ENCODE measurements at places on chromosomes 4 and X.

DNA sequence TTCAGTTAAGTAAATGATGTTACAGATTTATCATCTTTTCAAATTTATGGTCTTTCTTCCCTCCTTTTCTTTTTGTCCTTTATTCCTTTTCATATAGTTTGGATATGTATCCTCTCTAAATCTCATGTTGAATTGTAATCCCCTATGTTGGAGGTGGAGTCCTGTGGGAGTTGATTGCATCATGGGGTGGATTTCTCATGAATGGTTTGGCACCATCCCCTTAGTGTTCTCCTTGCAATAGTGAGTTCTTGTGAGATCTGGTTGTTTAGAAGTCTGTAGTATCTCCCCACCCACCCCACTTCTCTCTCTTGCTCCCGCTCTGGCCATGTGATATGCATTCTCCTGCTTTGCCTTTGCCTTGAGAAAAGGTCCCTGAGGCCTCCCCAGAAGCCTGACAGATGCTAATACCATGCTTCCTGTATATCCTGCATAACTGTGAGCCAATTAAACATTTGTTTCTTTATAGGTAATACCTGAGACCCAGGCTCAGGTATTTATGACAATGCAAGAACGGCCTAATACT, 236.7 kb downstream of the PRDM5 start:
- no peak for DNase-seq

- DNase-seq = no peak
These were observed 58.3 kb downstream of the INTS12 start for GRCh38 chr4:105650190-105650589.

GRCh38 chr4:23946299-23946698, 56.5 kb upstream of the PPARGC1A start:
- DNase-seq = no peak

DNA sequence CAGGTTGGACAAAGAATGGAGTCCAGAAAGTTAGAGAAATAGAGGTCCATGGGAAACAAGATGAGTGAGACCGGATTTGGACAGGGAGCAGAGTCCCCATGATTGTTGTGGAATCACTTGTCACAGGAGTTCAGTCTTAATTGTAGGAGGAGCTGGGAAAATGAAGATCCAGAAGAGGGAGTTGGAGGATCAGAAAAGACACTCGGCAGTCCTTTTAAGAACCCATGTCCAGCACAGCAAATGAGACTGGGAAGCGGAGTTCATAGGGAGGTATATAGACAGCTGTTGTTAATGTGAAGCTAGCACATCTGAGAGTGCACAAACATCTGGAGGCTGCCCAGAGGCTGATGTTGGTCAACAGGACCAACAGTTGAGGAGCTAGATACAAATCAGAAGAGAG, 111.4 kb upstream of the RXFP1 start:
- DNase-seq = no peak

- DNase-seq = no peak
These were observed 19.9 kb upstream of the PCDH10 start for GRCh38 chr4:133129237-133129636.

- DNase-seq = no peak
These were observed 2.6 kb downstream of the PRDM8 start for GRCh38 chr4:80199947-80200346.

- no peak for DNase-seq
These were observed 124.3 kb upstream of the MAMLD1 start for GRCh38 chrX:150238632-150239382.

- DNase-seq = no peak
These were observed 102.0 kb downstream of the SORBS2 start for GRCh38 chr4:185709802-185710486.

- no peak for DNase-seq
These were observed 723.9 kb downstream of the FAT4 start for GRCh38 chr4:126038502-126039144.

DNA sequence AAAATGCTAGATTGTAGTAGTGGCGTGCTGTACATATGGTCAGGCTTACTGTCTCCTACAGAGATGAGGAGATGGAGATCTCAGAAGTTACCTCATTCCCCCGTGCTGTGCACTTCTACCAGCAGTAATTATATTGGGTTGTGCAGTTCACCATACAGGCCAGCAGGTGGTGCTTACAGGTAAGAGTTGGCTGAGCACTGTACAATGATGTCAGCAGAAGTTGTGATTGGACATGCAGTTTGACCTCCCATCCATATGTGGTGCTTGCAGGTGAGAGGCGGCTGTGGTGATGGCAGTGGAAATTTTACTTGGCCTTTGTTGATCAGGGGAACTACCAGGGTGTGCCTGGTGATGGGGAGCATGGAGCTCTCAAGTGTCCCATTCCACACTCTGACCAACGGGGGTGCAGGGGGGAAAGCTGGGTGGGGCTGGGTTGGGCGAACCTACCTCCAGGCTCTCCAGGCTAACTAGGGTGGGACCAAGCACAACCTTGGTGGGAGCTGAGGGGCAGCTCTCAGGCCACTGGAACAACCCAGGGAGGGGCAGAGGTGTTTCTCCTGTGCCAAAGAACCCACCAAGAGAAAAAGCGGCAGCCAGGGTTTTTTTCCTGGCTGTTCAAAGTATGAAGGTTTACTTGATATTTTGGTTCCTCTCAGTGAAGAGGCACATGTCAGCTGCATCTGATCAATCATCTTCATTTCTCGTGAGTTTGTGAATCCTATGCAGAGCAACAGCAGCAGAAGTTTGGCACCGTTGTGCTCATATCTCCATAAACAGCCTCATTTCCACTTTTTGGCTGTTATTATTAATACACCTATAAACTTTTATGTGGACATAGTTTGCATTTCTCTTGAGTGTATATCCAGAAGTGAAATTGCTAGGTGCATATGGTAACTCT, 73.8 kb upstream of the FREM3 start:
- DNase-seq = no peak

DNA sequence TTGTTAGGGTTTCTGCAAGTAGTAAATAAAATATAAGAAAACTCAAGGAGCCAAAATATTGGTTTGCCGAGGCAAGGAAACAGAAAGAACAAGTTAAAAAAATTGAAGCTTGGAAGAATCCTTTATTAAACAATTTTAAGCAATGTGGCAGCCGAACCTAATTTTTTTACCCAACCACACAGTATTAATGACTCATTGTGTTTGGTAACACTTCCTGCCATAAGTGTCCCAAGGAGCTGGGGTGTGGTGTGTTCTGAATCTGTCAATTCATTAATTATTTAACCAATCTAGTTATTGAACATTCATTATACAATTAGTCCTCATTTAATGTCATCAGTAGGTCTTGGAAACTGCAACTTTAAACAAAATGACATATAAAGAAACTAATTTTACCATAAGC, 19.3 kb upstream of the CPE start:
- no peak for DNase-seq

DNA sequence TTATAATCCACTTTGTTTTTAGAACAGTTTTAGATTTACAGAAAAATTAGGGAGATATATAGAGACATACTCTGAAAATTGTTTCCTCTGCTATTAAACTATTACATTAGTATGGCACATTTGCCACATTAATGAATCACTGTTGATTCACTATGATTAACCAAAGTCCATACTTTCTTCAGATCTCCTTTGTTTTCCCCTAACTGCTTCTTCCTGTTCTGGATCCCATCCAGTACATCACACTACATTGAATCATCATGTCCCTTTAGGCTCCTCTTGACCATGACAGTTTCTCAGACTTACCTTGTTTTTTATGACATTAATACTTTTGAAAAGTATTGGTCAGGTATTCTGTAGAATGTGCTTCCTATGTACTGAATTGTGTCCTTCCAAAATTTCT, 109.2 kb upstream of the EDNRA start:
- DNase-seq = no peak

DNA sequence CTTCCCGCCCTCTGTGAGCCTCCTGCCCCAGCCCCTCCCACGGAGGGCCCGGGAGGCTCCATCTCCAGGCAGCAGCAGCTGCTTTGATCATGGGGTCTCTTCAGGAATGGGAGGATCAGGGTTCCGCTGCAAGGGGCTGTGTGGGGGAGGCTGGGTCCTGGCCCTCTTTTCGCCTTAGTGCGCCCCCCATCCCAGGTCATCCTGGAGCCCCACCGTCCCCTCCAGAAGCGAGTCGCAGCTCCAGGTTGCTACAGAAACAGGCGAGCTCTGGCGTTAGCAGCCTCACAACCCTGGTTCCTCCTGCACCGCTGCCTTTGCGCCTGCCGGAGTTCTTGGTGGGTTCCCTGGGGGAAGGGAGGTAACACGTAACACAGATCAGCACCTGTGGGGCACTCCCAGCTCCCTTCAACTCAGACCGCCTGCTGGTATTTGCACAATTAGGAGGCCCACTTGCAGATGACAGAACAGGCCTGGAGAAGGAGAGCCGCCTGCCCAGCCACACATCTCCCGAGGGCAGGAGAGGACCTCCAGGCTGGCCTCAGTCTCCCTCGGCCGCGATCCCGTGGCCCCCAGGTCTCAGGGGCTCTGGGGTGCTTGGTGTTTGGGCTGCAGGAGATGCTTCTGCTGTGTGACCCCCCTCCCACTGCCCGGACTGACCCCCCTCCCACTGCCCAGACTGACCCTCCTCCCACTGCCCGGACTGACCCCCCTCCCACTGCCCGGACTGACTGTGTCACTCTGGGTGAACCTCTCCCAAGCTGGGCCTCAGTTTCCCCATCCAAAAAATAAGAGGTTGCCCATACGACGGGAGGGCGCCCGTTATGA, 64.2 kb upstream of the ADRA2C start:
- DNase-seq = no peak

DNA sequence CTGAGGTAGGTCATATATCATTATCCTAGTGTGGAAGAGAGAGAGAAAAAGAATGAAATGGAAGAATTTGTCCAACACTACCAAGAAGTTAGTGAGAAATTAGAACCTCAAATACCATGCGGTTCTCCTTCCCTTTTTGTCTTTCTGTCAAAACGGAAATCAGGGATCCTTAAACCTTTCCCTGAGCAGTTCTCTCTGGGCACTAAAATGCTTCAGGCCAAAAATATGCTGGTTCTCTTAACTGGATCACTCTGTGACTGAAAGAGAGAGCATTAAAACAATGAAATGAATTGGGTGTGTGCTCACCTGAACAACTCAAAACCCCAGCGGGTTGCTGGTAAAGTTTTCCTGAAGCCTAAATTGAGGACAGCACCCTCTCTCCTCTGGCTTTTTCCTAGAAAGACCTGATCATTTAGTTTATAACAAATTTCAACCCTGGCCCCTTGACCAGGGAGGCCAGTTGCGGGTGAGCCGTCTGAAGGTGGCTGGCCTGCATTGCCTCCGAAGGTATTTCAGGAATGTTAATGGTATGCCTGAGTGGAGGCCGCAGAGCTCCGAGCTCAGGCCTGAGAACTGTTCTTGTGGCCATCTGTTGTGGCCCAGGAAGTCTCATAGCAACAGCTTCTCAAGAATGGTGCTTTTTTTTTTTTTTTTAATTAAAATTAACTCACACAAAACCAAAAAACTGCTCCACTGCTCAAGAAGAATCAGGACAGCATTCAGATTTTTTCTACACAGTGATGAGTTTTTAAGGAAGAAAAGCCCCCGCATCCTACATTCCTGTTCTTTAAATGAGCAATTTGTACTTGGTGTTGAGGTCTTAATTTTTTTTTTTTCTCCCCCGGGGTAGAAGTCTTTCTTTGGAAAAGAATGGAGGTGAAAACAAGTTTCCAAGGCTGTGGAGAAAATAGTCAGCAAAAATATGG, 155.1 kb downstream of the SHROOM3 start:
- DNase-seq = no peak

GRCh38 chrX:153642655-153643430, 4.2 kb upstream of the DUSP9 start:
- DNase-seq = no peak

GRCh38 chr4:110625576-110626257, 2.8 kb upstream of the PITX2 start:
- DNase-seq = no peak
